ENCODE measurements at places on chromosomes 5 and 9. TPM values are rescaled to one million over a fixed set of nuclear protein-coding genes. Genes with fewer than 3 reads are reported as not detected.

- no peaks in the 10 kb centered on the region for H3K27me3 ChIP-seq
- no peak for DNase-seq
- H3K36me3 ChIP-seq, result no peaks in the 10 kb centered on the region
- no peak overlapping the region for H3K27ac ChIP-seq
These were observed 58.5 kb upstream of the IER5L start for GRCh38 chr9:129236441-129237145.

- no peak overlapping the region for H3K27ac ChIP-seq
- H3K4me1 ChIP-seq, result no peaks in the 10 kb centered on the region
- no peak for DNase-seq
- H3K4me3 ChIP-seq, result no peak overlapping the region
- H3K27me3 ChIP-seq, result no peaks in the 10 kb centered on the region
- H3K36me3 ChIP-seq, result no peaks in the 10 kb centered on the region
These were observed 19.2 kb downstream of the WNK2 start for GRCh38 chr9:93203026-93203717.

DNA sequence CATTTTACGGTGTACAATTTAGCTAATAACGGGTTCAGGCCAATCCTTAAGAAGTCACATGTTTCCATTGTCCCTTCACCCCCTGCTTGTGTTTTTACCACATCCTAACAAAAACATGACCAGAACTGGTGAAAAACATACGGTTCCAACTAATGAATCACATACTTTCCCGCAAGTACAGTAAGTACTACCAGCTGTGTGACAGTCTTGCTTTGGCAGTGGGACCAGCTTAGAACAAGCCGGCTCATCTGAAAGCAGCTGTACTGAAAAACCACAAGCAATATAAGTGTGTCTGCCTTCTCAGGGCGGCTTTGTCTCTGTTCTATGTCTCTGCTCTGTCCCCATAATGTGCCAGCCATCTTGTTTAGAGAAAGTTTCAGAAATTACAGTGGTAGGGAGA, 242.5 kb downstream of the BNC2 start:
- no peak overlapping the region for H3K4me3 ChIP-seq
- DNase-seq, result no peak
- no peaks in the 10 kb centered on the region for H3K36me3 ChIP-seq
- peaks cover 7% of the 10 kb centered on the region for H3K4me1 ChIP-seq
- no peaks in the 10 kb centered on the region for H3K27me3 ChIP-seq
- H3K27ac ChIP-seq, result no peak overlapping the region

Gene PCDHA7
- 0.48 TPM for total RNA-seq

GRCh38 chr5:151348789-151349188, 1.4 kb upstream of the SLC36A2 start:
- H3K27me3 ChIP-seq, result no peaks in the 10 kb centered on the region
- no peaks in the 10 kb centered on the region for H3K36me3 ChIP-seq
- no peak overlapping the region for H3K27ac ChIP-seq
- no peak overlapping the region for H3K4me3 ChIP-seq
- no peak for DNase-seq

- H3K36me3 ChIP-seq, result no peaks in the 10 kb centered on the region
These were observed 80.7 kb downstream of the KCNIP1 start for GRCh38 chr5:170584450-170585058.

DNA sequence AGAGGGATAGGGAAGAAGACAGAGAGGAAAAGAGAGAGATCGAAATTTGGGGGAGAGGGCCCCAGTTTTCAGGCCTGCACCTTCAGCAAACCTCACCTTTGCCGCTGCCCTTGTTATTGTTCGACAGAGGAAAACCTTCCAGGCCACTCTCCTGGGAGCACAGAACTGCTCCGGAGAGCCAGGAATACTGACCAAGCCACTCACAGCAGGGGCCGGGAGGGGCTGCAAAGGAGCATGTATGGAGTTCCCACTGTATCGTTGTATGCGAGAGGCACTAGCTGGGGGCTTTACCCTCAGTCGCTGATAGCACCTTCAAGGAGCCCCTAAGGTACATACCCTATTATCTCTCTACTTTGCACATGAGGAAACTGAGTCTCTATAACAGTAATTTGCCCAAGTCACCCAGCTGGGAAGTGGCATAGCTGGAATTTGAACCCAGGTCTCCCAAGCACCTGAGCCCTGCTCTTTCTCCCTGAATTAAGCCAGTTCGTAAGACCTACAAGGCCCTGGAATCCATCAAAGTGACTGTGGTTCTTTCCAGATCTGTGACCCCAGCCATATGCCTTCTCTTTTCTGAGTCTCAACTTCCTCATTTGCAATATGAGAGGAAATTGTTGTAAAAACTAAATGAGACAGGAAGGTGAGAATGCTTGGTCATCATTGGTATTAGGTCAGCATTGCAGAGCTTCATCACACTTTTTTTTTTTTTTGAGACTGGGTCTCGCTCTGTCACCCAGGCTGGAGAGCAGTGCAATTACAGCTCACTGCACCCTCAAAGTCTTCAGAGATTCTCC, 21.0 kb upstream of the FOXE1 start:
- DNase-seq, result no peak
- H3K27me3 ChIP-seq, result no peaks in the 10 kb centered on the region
- H3K4me1 ChIP-seq, result no peaks in the 10 kb centered on the region
- H3K27ac ChIP-seq, result no peak overlapping the region

- no peaks in the 10 kb centered on the region for H3K4me1 ChIP-seq
- H3K4me3 ChIP-seq, result no peak overlapping the region
- no peak for DNase-seq
- H3K36me3 ChIP-seq, result no peaks in the 10 kb centered on the region
- no peaks in the 10 kb centered on the region for H3K27me3 ChIP-seq
These were observed 175.1 kb downstream of the CD180 start for GRCh38 chr5:67021521-67021920.

GRCh38 chr5:150511578-150512367, 3.8 kb downstream of the NDST1 start:
- H3K36me3 ChIP-seq, result no peaks in the 10 kb centered on the region
- DNase-seq, result no peak
- H3K27me3 ChIP-seq, result no peaks in the 10 kb centered on the region
- H3K4me1 ChIP-seq, result peaks cover 3% of the 10 kb centered on the region
- H3K27ac ChIP-seq, result no peak overlapping the region

DNA sequence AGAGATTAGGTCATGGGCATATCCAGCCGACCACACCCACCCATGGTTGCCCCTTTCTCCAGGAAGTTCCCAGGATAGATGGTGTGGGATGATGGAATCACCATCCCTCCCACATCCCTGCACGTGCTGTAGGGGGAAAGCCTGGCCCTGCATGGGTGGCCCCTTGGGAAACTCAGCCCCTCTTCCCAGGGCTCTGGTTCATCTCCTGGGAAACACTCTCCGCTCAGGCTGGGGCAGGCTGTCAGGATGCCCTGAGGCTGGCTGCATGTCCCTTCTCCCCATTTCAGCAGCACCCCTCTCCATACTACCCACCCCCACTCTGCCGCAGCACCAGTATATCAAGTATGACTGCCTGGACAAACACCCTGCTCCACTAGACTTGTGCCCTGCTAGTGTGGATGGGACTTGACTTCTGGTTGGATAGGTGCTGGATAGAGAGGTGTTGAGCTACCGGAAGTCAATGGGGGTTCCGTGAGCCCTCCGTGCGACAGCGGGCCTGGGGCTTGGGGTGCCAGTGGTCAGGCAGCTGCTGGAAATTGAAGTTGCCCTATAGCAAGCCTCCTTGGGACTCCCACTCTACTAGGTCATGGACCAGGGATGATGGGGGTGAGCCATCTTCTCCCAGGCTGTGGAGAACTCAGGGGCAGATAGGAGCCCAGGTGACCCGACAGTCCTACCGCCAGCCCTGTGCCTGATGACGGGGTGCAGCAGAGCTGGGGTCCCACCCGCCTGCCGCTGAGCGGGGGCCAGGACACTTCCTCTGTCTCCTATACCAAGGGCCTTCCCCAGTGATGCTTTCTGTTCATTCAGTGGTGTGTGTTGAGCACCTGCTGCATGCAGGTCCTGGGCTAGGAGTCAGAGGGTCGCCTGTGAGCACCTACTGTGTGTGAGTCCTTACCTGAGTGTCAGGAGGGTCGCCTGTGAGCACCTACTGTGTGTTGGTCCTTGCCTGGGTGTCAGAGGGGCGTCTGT, 69.4 kb upstream of the COL5A1 start:
- no peaks in the 10 kb centered on the region for H3K4me1 ChIP-seq
- no peak overlapping the region for H3K27ac ChIP-seq
- DNase-seq, result no peak
- H3K36me3 ChIP-seq, result no peaks in the 10 kb centered on the region
- H3K27me3 ChIP-seq, result no peaks in the 10 kb centered on the region

DNA sequence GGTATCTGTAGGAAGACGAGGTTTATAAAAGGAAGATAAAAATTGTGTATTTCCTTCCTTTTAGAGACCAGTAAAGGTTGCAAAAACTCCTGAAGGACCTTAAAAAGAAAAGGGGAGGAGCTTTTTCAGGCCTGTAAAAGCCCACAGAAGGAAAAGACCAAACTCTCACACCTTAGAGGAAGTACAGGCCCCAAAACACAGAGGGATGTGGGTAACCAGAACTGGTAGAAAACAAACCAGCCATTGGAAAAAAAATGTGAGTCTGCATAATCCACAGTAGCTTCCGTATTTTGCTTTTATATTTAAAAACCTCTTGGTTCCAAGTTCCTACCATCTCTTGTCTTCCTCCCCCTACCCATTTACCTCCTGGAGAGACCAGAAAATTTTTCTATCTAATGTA, 8.5 kb downstream of the GIN1 start:
- H3K36me3 ChIP-seq, result peaks cover 9% of the 10 kb centered on the region
- H3K27me3 ChIP-seq, result no peaks in the 10 kb centered on the region
- H3K4me3 ChIP-seq, result no peak overlapping the region
- DNase-seq, result no peak
- peaks cover 2% of the 10 kb centered on the region for H3K4me1 ChIP-seq

Gene ADRB2
- total RNA-seq, result 0.26 TPM

- no peaks in the 10 kb centered on the region for H3K4me1 ChIP-seq
- peak; percentile 49 for DNase-seq
- no peaks in the 10 kb centered on the region for H3K36me3 ChIP-seq
- H3K27ac ChIP-seq, result no peak overlapping the region
These were observed 93.2 kb downstream of the ZFAND5 start for GRCh38 chr9:72271613-72272478.

DNA sequence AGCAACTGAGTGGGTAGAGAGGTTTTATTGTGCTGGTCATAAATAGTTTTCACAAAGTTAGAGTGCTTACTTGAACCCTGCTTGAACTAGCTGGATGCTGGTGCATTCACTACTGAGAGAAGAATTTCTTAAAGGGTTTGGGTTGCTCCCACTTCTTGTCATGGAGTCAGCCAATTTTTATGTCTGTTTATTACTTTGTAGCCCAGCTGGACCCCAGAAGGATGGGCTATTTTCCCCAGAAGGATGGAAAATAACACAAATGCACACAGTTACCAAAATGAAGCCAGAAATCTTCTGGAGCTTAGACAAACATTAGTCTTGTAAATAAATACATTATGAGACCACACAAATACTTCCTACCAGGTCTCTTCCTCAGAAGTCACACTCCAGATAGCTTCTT, 480.8 kb upstream of the TNC start:
- H3K27me3 ChIP-seq, result no peaks in the 10 kb centered on the region
- no peak overlapping the region for H3K4me3 ChIP-seq
- H3K27ac ChIP-seq, result no peak overlapping the region
- peaks cover 8% of the 10 kb centered on the region for H3K4me1 ChIP-seq

- H3K27ac ChIP-seq, result no peak overlapping the region
- H3K36me3 ChIP-seq, result peaks cover 3% of the 10 kb centered on the region
- H3K27me3 ChIP-seq, result no peaks in the 10 kb centered on the region
- no peak overlapping the region for H3K4me3 ChIP-seq
These were observed 3.5 kb downstream of the LAMC3 start for GRCh38 chr9:131012396-131012917.

Gene HMCN2
- total RNA-seq, result 8.6 TPM

Gene TMEM215
- total RNA-seq, result 0.33 TPM

DNA sequence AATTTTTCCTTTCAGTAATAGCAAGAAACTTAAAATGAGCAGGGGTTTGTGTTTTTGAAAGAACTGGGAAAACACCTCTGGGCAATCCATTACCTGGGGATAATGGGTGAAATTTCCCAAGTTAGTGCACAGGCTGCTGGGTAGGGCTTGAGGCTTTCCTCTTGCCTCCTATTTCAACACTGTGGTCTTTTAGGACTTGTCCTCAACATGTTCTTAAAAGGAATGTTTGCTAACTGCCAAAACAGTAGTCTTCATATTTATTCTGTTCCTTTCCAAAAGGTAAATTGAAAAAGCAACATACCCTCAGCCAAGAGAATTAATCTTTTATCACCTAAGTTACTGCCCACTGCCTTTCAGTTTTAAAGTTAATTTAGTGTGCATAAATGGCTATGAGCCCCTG, 158.3 kb upstream of the CCDC152 start:
- H3K36me3 ChIP-seq, result no peaks in the 10 kb centered on the region
- DNase-seq, result no peak
- no peak overlapping the region for H3K4me3 ChIP-seq
- H3K27ac ChIP-seq, result no peak overlapping the region
- H3K27me3 ChIP-seq, result no peaks in the 10 kb centered on the region

Gene PCDHGA5
- total RNA-seq, result 1.1 TPM

Gene UBAP2
- 61.1 TPM for total RNA-seq

GRCh38 chr9:99824378-99825171, 2.9 kb downstream of the NR4A3 start:
- DNase-seq, result peak; percentile 81
- H3K27me3 ChIP-seq, result peaks cover 73% of the 10 kb centered on the region
- no peaks in the 10 kb centered on the region for H3K36me3 ChIP-seq
- H3K4me1 ChIP-seq, result peaks cover 6% of the 10 kb centered on the region
- H3K27ac ChIP-seq, result no peak overlapping the region

- H3K27me3 ChIP-seq, result no peaks in the 10 kb centered on the region
- H3K27ac ChIP-seq, result no peak overlapping the region
- DNase-seq, result no peak
- no peaks in the 10 kb centered on the region for H3K36me3 ChIP-seq
- H3K4me1 ChIP-seq, result no peaks in the 10 kb centered on the region
These were observed 65.9 kb upstream of the HTR4 start for GRCh38 chr5:148720257-148720656.

Gene DRD1
- total RNA-seq, result not detected

DNA sequence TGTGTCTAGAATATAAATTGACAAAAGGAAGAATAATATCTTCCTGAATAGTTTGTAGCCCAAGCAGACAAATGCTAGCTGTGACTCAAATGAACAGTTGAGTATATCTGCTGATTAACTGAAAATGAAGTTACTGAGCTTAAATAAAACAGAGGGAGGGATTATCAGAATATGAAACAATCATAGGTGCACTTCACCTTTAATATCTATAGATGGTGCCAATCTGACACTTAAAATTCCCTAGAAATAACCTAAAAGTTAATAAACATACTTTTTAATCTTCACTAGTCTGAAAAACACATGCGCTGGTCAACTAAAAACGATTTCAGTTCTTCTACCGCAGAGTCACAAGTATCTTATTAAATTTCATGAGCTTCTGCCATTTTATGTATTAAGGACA, 280.8 kb upstream of the RASA1 start:
- no peak overlapping the region for H3K27ac ChIP-seq
- no peaks in the 10 kb centered on the region for H3K36me3 ChIP-seq
- H3K27me3 ChIP-seq, result no peaks in the 10 kb centered on the region
- H3K4me1 ChIP-seq, result no peaks in the 10 kb centered on the region

- peaks cover 37% of the 10 kb centered on the region for H3K36me3 ChIP-seq
- peak; percentile 14 for DNase-seq
- H3K27me3 ChIP-seq, result no peaks in the 10 kb centered on the region
- no peak overlapping the region for H3K27ac ChIP-seq
- H3K4me1 ChIP-seq, result no peaks in the 10 kb centered on the region
These were observed 4.1 kb downstream of the IRF1 start for GRCh38 chr5:132486318-132487094.

All from H9 (cell line).